ENCODE measurements at places on chromosomes 16 and 17.

DNA sequence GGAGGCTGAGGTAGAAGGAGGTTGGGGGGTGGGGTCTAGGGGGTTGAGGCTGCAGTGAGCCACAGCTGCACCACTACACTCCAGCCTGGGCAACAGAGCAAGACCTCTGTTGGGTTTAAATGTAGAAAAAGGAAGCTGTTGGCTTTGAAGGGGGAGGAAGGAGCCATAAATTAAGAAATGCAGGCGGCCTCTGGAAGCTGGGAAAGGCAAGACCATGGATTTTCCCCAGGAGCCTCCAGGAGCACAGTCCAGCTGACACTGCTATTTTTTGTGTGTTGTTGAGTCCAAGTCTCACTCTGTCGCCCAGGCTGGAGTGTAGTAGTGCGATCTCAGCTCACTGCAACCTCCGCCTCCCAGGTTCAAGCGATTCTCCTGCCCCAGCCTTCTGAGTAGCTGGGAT, 15.9 kb downstream of the LITAF start:
- no peak for DNase-seq

GRCh38 chr16:79599256-79599836, 1.2 kb downstream of the MAF start:
- peak; percentile 18 for DNase-seq

DNA sequence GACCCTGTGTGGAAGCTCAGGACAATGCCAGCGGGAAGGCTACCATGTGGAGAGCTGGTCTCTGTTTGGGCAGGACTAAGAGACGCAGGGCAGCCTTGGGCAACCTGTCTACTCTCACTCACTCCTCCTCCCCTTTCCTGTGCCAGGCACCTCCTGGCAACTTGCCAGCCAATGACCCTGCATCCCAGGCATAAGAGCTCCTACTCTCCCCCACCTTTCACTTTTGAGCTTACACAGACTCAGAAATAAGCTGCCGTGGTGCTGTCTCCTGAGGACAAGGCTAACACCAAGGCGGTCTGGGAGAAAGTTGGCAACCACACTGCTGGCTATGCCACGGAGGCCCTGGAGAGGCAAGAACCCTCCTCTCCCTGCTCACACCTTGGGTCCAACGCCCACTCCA, 2.6 kb downstream of the HBM start:
- no peak for DNase-seq

- DNase-seq, result no peak
Observed at GRCh38 chr16:30748634-30749445, 615 bp downstream of the PHKG2 start.

DNA sequence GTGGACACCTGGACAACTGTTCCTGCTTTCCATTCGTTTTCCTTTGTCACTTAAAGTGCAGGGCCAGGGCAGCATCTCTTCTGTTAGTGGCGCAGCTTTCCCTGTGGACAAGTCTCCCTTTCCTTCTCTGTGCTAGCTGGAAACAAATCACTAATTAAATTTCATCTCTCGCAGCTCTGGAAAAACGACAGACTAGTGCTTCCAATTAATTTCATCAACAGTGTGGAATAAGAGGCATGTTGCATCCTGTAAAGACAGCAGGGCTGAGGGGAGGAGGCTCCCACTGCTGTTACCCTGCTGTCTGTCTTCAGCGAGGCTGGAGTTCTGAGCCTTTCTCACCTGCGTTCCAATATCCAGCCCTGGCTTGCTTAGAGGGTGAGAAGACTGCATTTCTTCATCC, 352.1 kb upstream of the HSBP1 start:
- no peak for DNase-seq

DNA sequence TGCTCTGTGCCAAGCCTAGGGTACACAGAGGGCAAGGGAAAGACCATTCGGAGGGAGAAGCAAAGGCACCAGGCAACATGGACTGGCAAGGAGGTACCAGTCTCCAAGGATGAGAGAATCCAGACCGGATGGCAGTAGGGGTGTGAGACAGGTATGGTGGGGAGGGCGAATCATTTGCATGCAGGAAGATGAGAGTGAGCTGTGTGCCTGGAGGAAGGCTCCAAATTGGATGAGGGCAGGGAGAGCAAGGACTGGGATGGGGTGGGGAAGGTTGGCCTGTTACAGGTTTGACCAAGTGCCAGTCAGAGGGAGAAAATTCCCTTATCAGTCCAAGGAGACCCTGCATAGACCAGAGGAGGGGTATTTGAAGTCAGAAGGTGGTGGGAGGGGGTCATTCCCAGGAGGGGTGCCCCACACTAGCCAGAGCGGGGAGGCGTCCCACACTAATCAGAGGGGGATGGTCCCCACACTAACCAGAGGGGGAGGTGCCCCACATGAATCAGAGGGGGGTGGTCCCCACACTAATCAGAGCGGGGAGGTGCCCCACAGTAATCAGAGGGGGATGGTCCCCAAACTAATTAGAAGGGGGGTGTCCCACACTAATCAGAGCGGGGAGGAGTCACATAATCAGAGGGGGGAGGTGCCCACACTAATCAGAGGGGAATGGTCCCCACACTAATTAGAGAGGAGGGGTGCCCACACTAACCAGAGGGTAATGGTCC, 737 bp downstream of the CANT1 start:
- no peak for DNase-seq

GRCh38 chr17:79496422-79497005, 114.3 kb downstream of the RBFOX3 start:
- DNase-seq, result no peak

DNA sequence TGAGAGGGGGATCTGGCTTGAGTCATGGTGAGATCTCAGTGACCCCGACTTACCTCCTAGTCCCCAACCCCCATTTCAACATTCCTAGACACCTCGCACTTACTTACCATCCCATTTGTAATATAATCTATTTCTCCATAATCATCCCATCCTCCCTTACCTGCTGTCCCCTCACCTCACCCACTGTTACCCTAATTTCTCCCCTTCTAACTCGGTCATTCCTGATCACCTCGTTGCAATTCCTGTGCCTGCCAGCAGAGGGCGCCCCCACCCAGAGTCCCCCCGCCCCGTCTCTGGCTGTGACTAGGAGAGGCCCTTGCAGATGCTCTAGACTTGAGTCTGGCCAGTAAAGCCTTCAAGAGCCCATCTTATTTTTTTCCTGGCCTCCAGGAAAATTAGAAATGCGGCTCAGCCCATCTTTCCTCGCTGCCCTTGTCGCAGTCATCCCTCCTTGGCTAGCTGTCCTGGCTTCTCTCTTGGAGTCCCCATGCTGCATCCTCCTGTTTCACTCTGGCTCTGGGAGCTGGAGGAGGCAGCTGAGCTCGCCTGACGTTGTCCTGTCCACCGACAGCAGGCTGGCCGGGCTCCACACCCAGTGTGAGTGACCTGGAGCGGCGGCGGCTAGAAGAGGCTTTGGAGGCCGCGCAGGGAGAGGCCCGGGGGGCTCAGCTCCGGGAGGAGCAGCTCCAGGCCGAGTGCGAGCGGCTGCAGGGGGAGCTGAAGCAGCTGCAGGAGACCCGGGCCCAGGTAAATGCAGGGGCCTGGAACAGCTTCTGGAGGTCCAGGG, 5.0 kb downstream of the TBKBP1 start:
- DNase-seq, result peak; percentile 50

GRCh38 chr17:45311760-45312476, 4.9 kb downstream of the MAP3K14 start:
- peak; percentile 41 for DNase-seq

DNA sequence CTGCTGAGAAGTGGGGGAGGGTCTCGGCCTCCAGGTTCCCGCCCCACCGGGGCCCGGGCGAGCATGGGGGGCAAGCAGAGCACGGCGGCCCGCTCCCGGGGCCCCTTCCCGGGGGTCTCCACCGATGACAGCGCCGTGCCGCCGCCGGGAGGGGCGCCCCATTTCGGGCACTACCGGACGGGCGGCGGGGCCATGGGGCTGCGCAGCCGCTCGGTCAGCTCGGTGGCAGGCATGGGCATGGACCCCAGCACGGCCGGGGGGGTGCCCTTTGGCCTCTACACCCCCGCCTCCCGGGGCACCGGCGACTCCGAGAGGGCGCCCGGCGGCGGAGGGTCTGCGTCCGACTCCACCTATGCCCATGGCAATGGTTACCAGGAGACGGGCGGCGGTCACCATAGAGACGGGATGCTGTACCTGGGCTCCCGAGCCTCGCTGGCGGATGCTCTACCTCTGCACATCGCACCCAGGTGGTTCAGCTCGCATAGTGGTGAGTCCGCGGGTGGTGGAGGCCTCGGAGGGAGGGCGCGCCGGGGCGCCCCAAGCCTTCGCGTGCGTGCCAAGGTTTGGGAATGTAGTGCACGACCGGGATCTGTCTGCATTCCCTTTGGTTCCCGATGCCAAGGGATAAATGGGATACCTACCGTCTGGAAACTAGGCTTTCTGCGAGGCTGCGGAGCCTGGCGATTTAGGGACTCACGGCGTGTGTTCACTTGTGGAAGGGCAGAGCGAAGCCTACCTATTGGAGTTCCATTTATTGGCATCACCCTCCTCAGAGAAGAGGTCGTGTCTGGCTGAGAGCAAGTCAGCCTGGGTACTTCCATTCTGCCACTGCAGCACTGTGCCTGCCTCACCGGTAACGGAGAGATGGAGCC, 1.0 kb downstream of the ZNRF1 start:
- DNase-seq, result no peak

GRCh38 chr16:27924411-27925118, 138.9 kb downstream of the GSG1L start:
- DNase-seq, result no peak

DNA sequence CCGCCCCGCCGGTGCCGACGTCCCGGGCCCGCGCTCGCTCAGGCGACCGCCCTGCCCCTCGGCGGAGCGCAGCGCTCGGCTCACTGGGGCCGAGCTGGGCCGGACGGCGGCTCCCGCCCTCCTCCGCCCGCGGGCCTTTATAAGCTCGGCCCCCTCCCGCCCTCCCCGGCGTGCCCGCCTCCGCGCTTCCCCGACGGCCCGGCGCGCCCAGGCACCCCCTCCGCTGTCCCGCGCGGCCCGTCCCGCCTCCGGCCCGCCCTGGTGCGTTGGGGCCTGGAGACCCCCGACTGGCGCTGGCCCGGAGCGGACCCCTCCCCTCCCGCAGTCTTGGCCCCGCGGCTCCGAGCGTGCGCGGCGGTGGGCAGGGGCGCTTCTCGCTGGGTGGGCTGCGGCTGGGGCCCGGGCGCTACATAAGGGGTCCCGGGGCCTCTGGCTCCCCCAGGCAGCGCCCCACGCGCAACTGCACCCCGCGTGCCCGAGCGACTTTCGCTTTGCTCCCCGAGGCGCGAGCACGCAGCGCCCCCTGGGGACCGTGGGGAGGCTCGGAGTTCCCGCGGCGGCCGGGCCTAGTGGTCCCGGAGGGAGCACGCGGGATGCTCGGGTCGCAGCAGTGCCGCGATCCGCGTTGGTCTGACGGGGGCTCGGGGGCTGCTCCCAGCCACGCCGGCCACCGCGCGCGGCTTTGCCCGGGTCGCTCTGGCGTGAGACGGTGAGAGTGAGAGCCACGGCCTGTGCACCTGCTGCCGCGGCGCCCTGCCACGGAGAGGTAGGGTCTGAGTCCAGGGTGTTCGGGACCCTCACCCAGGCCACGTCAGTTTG, at the start of gene PIEZO1:
PIEZO1 (minus strand) TSS at position 115 of the 819 bp plus-strand sequence. CDS start 256 bp downstream, outside the sequence.
- peak; percentile 48 for DNase-seq

DNA sequence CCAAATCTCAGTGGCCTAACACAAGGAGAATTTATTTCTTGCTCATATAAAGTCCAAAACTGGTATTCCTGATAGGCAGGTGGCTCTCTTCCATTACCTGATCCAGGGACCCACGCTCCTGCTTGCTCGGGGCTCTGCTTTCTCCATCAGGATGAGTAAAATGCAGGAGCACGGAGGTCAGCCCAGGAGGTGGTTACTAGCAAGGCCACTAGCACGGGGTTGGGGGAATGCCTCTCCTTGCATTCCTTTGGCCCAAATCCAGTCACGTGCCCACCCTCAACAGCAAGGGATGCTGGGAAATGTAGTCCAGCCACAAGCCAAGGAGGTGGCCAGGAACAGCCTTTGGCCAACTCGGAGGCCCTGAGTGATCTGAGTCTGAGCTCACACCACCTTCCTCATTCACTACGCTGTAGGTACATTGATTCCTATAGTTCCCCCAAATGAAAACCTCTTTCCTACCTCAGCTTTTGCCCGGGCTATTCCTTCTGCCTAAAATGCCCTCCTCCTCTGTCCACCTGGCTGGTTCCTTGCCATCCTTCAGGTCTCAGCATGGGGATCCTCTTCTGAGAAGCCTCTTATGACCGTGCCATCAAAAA, 38.3 kb upstream of the HAPSTR1 start:
- DNase-seq, result no peak

DNA sequence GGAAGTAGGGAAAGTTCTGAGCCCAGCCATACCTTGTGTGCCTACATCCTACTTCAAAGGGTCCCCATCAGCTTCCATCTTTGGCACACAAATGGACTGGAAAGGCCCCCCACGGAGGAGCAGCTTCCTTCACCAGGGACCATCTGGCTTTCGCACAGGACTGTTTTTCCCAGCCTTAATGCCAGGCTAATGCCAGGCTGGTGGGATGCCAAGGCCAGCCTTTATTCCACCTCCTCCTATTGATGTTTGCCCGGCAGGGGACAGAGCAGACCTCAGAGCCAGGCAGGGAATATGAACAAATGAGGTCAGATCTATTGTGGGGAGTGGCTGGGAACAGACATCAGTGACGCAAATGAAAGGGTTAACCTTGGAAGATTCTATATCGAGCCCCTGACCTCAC, 5.7 kb downstream of the GPR179 start:
- no peak for DNase-seq

- DNase-seq, result no peak
Observed at GRCh38 chr17:78414178-78415162, 36.0 kb downstream of the PGS1 start.

DNA sequence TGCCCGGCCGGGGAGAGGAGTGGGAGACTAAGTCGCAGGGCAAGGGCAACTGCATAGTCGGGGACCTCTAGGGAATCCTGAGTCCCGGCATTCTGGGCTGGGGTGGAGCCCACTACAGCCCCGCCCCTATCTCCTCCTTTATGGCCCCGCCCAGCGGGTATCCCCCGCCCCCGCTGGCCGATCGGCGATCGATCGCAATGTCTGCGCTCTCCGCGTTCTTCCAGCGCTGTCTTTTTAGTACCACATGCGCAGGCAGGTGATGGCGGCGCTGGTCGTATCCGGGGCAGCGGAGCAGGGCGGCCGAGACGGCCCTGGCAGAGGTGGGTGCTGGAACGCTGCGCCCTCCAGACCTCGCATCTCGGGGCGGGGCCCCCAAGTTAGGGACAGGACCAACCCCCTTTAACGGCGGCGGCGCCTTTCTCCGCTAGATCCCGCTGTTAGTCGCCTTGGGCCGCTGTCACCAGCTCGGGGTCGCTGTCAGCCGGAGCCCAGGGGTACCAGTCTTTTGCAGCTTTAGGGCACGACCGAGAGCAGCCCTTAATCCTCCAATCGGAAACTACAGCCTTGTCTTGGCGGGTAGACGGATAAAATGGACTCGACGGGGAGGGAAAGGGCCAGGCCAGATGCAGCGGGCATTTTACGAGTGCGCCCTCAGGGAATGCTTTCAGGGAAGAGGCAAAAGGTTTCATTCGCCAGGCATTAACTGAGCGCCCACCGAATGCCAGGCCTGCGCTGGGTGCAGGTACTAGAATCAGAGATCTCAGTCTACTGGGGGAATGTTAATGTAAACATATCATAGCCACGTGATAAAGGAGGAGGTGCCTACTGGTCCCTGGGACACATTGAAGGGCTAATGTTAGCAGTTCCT, at the start of gene DPH1:
DPH1 (plus strand) TSS at position 243 of the 868 bp plus-strand sequence; CDS start at position 260, 17 bp downstream.
- DNase-seq, result no peak

All from KG1 (cell line).